A549 (cell line): ENCODE measurements at places on chromosomes 16 and 17.

- no peak for DNase-seq
These were observed 18.1 kb upstream of the MTMR4 start for GRCh38 chr17:58532555-58532951.

- DNase-seq, result no peak
These were observed 11.0 kb downstream of the GRIN2A start for GRCh38 chr16:10171221-10171620.

DNA sequence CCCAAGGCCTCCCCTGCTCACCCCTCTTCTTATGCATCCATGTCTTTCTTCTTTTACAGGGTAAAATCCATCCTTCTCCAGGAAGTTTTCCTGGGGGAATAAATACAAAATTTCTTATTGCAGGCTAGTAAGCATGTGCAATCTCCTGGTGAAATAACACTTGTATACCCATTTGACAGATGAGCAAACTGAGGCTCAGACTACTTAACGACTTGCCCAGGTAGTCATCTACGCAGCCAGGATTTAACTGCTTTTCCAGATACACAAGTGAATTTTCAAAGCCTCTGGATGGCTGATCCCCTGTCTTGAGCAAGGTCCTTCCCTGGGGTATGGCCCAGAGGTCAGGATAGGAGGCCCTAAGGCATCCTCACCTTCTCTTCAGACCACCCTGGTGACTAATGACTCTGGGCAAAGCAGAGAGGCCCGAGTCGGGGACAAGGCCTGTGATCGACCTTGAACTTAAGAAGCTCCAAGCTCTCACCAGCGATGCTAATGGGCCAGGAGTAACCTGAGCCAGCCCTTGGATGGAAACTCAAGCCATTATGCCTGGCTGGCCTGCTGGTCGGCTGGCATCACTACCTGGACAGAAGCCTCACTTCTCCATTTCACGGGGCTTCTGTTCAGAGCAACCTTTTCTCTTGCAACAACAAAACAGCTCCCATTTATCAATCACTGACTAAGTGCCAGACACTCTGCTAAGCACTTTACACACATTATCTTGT lies 33.1 kb downstream of the ZNF423 start:
- DNase-seq, result no peak

GRCh38 chr16:27198451-27199234 lies 4.7 kb upstream of the KDM8 start:
- no peak for DNase-seq

GRCh38 chr17:72334205-72334604 lies 213.4 kb downstream of the SOX9 start:
- no peak for DNase-seq

GRCh38 chr17:17971431-17972125 lies 622 bp downstream of the TOM1L2 start:
- DNase-seq, result peak; percentile 22

DNA sequence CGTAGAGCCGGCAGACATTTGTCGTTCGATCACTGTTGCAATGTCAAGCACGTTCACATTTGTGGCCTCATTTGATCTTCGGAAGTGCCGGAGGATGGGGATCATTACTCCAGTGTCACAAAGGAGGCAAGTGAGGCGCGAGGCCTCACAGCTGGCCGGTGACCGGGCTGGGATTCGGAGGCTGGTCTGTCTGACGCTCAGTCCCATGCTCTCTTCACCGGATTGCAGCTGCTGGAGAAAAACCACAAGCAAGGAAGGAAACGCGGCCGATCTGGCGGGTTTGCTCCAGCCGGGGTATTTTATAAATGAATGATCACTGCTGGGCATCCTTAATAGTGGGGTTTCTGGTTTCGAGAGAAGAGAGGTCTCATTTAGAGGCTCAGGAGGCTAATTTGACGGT lies 127.8 kb downstream of the OR1D5 start:
- DNase-seq, result no peak

- no peak for DNase-seq
These were observed 85.9 kb upstream of the GSE1 start for GRCh38 chr16:85527042-85527766.

DNA sequence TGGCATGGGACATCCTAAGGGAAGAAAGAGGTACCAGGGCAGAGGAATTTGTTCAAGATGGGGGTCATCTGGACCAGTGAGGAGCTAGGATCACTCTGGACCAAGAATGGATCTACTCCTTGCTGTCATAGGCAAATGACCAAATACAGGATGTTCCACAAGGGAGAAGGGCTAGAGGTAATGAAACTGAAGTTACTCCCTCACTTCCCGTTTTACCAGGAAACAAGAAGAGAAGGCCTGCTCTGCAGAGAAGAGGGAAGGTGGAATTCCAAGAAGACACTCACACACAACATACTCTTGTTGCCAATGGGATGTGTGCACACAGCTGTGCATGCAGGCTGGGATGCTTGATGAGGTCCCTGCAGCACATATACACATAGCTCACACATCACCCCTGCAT lies 38.6 kb downstream of the NEUROD2 start:
- DNase-seq, result no peak

DNA sequence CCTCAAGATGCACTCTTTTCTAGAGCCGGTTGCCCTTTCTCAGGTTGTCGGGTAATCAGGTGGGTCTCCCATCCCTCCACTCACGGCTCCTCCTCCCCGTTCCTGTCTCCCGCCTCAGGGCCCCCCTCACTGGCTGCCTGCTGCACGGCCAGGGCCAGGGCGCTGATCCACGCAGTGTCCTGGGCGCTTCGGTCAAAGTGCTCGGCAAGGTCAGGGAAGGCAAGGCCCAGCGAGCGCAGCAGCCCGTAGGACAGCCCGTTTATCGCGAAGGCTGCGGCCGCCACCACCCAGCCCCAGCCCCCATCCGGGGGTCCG lies 753 bp downstream of the SLC16A11 start:
- DNase-seq, result no peak

GRCh38 chr16:23318639-23319038 lies 16.5 kb downstream of the SCNN1B start:
- no peak for DNase-seq

GRCh38 chr16:85124636-85125346 lies 12.5 kb upstream of the CIBAR2 start:
- DNase-seq, result no peak

DNA sequence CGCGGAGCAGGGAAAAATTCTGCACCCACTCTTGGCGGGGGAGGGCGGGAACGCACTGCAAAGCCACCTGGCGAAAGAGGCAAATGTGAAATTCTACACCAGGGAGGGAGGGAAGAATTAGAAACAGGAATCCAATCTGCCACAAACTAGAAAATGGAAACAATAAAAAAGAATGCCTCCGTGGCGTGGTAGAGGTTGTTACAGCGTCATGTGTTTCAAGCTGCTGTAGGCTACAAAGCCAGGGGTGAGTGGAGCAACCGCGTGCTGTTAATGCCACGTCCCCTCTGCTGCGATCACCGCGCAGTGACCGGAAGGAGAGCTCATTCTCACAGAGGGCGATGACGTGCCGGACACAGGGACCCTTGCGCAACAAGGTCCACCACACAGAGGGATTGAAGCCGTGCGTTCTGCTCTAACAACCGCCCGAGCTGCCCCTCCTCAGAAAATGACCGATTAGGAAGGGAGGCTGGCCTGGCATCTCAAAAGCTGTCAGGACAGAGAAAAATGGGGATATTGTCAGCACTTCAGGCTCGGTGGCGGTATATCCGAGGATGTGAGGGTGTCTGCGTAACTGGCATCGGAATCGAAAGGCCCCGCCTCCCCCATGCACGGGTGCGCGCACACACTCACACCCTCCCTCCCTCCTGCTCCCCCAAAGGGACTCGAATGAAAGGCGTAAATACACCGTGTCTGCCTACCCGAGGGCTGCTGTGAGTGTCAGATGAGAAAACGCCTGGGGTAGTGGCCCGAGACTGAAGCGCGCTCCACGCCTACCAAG lies 70.8 kb upstream of the TNRC6C start:
- peak; percentile 68 for DNase-seq

DNA sequence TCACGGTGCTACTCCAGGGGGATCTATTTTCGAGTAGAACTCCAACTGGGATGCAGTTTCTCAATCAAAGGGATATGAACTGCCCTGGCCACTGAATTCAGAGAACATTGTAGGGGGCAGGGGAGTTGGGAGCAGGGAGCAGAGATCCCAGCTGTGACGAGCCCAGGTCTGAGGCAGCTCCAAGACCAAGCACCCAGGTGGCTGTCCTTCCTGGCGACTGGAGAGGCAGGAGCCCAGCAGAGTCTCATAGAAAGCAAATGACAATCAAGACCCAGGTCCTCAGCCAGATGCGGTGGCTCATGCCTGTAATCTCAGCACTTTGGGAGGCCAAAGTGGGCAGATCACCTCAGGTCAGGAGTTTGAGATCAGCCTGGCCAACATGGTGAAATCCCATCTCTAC lies 60.1 kb downstream of the TK2 start:
- DNase-seq, result no peak

DNA sequence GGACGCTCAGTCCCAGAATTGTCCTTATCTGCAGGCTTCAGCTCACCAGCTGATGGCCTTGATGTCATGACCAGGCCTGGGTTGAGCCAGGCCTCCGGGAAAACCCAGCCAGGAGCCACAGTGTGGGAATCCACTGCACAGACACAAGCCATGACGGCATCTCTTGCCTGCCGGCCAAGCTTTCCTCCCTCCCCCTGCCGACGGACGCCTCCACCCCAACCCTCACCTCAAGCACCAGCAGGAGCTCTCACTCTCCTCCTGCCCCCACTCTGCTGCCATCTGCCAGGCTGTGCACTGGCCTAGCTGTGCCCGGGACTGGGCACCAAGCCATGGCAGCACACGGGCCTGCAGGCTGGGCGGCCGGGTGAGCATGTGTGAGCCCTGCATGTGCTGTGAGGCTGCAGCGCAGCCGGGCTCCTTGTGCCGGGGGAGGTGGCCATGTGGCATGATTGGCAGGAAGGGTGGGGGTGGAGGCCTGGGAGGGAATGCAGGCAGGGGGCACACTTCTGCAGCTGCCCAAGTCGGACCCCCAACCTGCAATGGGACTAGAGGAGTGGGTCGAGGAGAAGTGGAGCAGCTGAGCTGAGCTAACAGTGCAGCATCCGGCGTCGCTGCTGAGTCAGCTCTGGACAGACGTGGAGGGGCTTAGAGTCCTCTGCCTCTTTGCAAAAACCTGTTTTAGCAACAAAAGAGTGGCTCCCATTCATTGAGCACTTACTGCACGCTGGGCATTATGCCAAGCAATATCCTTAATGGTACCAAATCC lies 268.5 kb downstream of the CBLN1 start:
- no peak for DNase-seq

DNA sequence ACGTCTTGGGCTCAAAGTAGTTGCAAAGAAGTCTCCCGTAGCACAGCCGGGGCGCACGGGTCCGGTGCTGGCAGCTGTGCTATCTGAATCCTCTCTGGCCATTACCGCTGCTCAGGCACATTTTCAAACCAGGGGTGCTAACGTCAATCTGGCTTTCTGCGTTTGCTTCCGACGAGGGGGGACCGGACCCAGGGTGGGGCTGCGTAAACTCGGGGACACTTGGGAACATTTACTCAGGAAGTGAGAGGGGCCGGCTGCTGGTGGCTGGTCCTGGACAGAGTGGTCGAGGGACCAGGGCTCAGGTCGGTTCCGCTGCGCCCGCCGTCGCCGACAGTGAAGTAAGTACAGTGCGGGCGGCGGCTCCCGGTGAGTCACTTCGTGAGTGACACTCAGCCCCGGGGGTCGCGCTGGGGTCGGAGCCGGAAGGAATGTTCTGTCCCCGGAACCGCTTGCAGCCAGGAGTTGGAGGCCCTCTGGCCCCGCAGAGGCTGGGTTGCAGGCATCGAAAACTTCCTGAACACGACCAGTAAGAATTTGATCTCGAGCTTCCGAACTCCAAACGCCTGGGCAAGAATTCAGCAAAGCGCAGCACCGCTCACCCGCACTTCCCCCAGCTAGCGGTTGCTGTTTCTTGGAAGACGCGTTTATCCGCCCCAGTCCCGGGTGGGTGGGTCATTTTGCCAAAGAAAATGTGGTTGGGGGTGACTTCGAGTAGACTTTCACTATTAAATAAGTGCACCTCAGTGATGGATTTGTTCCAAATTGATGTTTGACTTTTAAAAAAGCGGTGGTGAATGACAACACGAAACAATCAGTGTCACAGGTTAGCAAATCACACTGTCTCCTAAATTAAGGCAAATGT lies 1.4 kb upstream of the HS3ST3B1 start:
- peak; percentile 23 for DNase-seq

- no peak for DNase-seq
These were observed 33.0 kb upstream of the ZNF750 start for GRCh38 chr17:82872591-82873520.

GRCh38 chr17:67080804-67081203 lies 36.5 kb downstream of the CACNG1 start:
- DNase-seq, result no peak

GRCh38 chr16:11610121-11610505 lies 23.4 kb upstream of the LITAF start:
- no peak for DNase-seq

- DNase-seq, result no peak
These were observed 18.9 kb downstream of the ADGRG1 start for GRCh38 chr16:57647136-57647875.

- DNase-seq, result no peak
These were observed 10.3 kb downstream of the RDM1 start for GRCh38 chr17:35920229-35920628.

DNA sequence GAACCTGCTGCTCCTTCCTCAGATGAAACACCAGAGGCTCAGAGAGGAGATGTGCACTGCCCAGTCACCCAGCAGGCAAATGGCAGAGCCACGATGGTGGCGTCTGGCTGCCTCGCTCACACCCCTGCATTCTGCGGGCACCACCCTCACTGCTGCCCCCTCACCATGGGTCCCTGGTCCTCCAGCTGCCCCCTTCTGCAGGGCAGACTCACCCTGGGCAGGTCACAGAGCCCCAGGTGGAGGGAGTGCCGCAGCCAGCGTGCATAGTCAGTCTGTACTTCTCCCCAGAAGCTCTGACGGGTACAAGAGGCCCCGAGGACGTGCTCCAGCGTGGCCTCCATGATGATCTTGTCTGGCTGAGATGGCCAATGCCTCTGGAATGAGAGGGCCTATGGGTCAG lies 52.9 kb downstream of the RMI2 start:
- no peak for DNase-seq

DNA sequence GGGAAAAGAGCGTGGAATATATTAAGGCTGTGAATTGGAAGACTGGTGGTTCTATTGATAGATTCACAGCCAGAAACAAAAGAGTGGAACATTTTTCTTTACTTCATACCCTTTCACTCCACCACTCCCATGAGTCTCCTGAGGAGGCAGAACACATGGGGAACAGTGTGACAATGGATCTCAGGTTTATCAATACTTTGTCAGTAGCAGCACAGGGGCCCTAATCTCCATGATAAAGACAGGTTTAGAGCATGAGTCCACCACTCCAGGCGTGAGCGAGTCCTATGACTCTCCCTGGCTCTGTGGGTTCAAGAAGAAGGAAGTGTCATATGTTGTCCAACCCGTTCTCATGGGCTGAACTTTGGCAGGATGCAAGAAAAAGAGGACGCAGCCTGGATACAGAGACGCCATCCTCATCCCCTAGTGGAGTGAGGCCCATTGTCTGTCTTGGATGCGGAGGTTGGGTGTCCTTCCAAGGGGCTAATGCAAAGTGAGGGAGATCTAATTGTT lies 361.2 kb downstream of the TMEM114 start:
- no peak for DNase-seq
